Fibroblast of villous mesenchyme (primary cell): ENCODE measurements at places on chromosomes 4 and X. TPM values are rescaled to one million over a fixed set of nuclear protein-coding genes. Genes with fewer than 3 reads are reported as not detected.

Gene SEC24B
- total RNA-seq = 14.5 and 19.9 TPM in 2 replicates

Gene ALPK1
- 18.7 and 25.5 TPM in 2 replicates for total RNA-seq

Gene PDLIM3
- 15.1 and 96.6 TPM in 2 replicates for total RNA-seq

Gene SERTM2
- 0.43 and 1.3 TPM in 2 replicates for total RNA-seq

Gene CLDN34
- under 0.01 TPM in 1 of 2 replicates, not detected in the other for total RNA-seq

Gene VCX
- not detected in 2 replicates for total RNA-seq

Gene CXXC4
- total RNA-seq = 0.32 and 0.43 TPM in 2 replicates

Gene DGKK
- total RNA-seq = not detected in 2 replicates

Gene TMEM185A
- 14.5 and 17.7 TPM in 2 replicates for total RNA-seq

Gene EDA2R
- total RNA-seq = 8.1 and 18.1 TPM in 2 replicates

Gene LRIT3
- under 0.01 TPM in 1 of 2 replicates, not detected in the other for total RNA-seq

Gene PLXNB3
- 3.0 and 3.5 TPM in 2 replicates for total RNA-seq

Gene MAD2L1
- 13.5 and 31.1 TPM in 2 replicates for total RNA-seq

Gene DCAF8L1
- not detected in 2 replicates for total RNA-seq

Gene SYNPO2
- 139 and 194 TPM in 2 replicates for total RNA-seq

Gene XAGE1A
- total RNA-seq = 0.32 TPM in 1 of 2 replicates, not detected in the other

Gene DRD5
- not detected in 2 replicates for total RNA-seq

Gene ARHGAP36
- not detected in 2 replicates for total RNA-seq

Gene HS3ST1
- total RNA-seq = not detected in 2 replicates

Gene MAPK10
- total RNA-seq = 4.8 and 12.1 TPM in 2 replicates

Gene NUDT11
- 7.4 and 12.1 TPM in 2 replicates for total RNA-seq

Gene NAA11
- 0.97 TPM in 1 of 2 replicates, not detected in the other for total RNA-seq

Gene CORIN
- 3.2 and 5.6 TPM in 2 replicates for total RNA-seq

Gene NOX1
- under 0.01 TPM in 1 of 2 replicates, not detected in the other for total RNA-seq

Gene ADAMTS3
- total RNA-seq = 2.6 and 3.0 TPM in 2 replicates

Gene SRPX2
- total RNA-seq = 44.1 and 66.1 TPM in 2 replicates

Gene TEX13B
- not detected in 2 replicates for total RNA-seq

Gene FAM241A
- total RNA-seq = 1.3 and 1.6 TPM in 2 replicates

Gene RAB39B
- total RNA-seq = under 0.01 and 0.43 TPM in 2 replicates

Gene ATP7A
- 12.1 and 12.6 TPM in 2 replicates for total RNA-seq

Gene FOXO4
- 4.3 and 4.5 TPM in 2 replicates for total RNA-seq

Gene HSFX3
- total RNA-seq = not detected in 2 replicates
